CD8-positive, alpha-beta memory T cell (primary cell): ENCODE measurements at places on chromosomes 12 and 14. TPM values are rescaled to one million over a fixed set of nuclear protein-coding genes. Genes with fewer than 3 reads are reported as not detected.

DNA sequence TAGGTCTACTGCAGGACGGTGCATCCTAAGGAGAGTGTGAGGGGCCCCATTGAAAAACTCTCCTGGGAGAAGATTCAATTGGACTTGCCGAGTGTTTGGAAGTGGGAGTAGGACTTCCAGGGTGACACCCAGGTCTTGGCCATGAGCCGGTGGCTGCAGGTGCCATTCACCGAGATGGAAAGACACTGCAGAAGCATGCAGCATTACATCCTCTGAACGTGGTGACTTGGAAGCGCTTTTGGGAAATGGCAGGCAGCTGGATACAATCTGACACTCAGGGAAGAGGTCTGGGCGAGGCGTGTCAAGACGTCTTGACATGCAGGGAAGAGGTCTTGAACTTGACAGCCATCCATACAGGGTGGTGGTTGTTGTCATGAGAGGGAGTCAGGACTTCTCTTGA, 126.9 kb downstream of the PAPOLA start:
- no peaks in the 10 kb centered on the region for H3K27me3 ChIP-seq
- no peaks in the 10 kb centered on the region for H3K36me3 ChIP-seq
- DNase-seq, result no peak
- no peak overlapping the region for H3K27ac ChIP-seq

DNA sequence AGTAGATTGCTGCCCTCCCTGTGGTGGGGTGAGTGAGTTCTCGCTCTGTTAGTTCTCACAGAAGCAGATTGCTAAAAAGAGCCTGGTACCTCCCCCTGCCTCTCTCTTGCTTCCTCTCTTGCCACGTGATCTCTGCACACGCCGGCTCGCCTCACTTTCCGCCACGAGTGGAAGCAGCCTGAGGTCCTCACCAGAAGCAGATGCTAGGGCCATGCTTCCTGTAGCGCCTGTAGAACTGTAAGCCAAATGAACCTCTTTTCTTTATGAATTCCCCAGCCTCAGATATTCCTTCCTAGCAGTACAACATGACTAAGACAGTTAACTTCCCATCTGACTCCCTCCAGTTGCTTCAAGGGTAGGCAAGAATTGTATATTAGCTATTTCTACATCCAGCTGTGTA, 76.2 kb downstream of the ETV6 start:
- H3K27me3 ChIP-seq, result no peaks in the 10 kb centered on the region
- no peaks in the 10 kb centered on the region for H3K36me3 ChIP-seq
- peaks cover 45% of the 10 kb centered on the region for H3K4me1 ChIP-seq
- H3K4me3 ChIP-seq, result no peak overlapping the region
- H3K27ac ChIP-seq, result no peak overlapping the region

SVOP gene
- total RNA-seq, result not detected

RECQL gene
- 101 TPM for total RNA-seq

- DNase-seq, result no peak
- no peak overlapping the region for H3K27ac ChIP-seq
- no peak overlapping the region for H3K4me3 ChIP-seq
- no peaks in the 10 kb centered on the region for H3K4me1 ChIP-seq
Observed at GRCh38 chr12:98470469-98471082, 44.8 kb upstream of the TMPO start.

- H3K27ac ChIP-seq, result no peak overlapping the region
- H3K4me1 ChIP-seq, result peaks cover 22% of the 10 kb centered on the region
- peaks cover 5% of the 10 kb centered on the region for H3K27me3 ChIP-seq
- peak overlapping the region; percentile 56 for H3K4me3 ChIP-seq
Observed at GRCh38 chr12:113152835-113153814, 3.6 kb downstream of the CFAP73 start.

ACOT6 gene
- not detected for total RNA-seq

- no peak for DNase-seq
- H3K27me3 ChIP-seq, result no peaks in the 10 kb centered on the region
- no peak overlapping the region for H3K27ac ChIP-seq
- H3K4me3 ChIP-seq, result no peak overlapping the region
- H3K36me3 ChIP-seq, result no peaks in the 10 kb centered on the region
- H3K4me1 ChIP-seq, result no peaks in the 10 kb centered on the region
Observed at GRCh38 chr14:31080056-31080455, 53.9 kb upstream of the STRN3 start.

- no peak for DNase-seq
- no peaks in the 10 kb centered on the region for H3K27me3 ChIP-seq
- no peak overlapping the region for H3K4me3 ChIP-seq
- no peak overlapping the region for H3K27ac ChIP-seq
- H3K36me3 ChIP-seq, result no peaks in the 10 kb centered on the region
Observed at GRCh38 chr12:116919247-116919661, 8.5 kb downstream of the FBXW8 start.

CLEC14A gene
- not detected for total RNA-seq

SMCO2 gene
- not detected for total RNA-seq

OASL gene
- 4.3 TPM for total RNA-seq

ASPG gene
- total RNA-seq, result not detected
